ENCODE measurements at places on chromosomes 5 and 9.

DNA sequence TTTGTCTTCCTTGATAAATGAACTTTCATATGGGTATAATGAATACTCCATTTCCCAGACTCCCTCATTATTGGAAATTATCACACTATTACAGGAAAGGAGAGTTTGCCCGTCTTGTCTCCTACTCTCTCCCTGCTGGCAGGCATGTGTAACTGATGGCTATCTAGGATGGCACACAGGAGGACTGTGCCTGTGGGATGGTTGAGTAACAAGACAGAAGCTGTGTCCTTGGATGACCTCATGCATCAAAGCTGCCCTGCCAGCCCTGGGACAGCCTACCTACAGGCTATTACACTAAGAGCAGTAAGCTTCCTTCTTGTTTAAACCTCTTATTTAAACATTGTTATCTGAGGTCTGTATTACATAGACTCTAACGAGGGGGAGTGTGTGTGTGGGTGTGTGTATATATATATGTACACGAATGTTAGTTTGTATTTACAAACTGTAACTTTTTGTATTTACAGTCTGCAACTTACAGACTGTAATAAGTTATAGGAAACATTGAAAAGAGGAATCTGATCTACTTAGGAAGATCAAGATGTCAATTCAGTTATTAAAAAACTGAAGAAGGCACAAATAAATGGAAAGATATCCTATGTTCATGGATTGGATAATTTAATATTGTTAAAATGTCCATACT lies 247.6 kb upstream of the ACO1 start:
- no peak for DNase-seq

- no peak for DNase-seq
Measured at GRCh38 chr5:10793785-10794184, 32.8 kb upstream of the DAP start.

DNA sequence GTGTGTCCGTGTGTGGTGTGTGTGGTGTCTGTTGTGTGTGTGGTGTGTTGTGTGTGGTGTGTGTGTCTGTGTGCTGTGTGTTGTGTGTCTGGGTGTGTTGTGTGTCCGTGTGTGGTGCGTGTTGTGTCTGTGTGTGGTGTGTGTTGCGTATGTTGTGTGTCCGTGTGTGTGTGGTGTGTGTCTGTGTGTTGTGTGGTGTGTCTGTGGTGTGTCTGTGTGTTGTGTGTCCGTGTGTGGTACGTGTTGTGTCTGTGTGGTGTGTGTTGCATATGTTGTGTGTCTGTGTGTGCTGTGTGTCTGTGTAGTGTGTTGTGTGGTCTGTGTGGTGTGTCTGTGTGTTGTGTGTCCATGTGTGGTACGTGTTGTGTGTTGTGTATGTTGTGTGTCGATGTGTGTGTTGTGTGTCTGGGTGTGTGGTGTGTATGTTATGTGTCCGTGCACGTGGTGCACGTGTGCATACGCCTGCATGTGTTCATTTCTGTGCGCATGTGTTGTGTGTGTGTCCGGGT lies 72.3 kb downstream of the KCNT1 start:
- DNase-seq: no peak

GRCh38 chr5:55108661-55109060 lies 6.2 kb downstream of the GZMA start:
- no peak for DNase-seq

- DNase-seq: no peak
Measured at GRCh38 chr9:8278048-8278447, 478.5 kb upstream of the DMAC1 start.

GRCh38 chr9:32956606-32957005 lies 44.8 kb downstream of the APTX start:
- no peak for DNase-seq

DNA sequence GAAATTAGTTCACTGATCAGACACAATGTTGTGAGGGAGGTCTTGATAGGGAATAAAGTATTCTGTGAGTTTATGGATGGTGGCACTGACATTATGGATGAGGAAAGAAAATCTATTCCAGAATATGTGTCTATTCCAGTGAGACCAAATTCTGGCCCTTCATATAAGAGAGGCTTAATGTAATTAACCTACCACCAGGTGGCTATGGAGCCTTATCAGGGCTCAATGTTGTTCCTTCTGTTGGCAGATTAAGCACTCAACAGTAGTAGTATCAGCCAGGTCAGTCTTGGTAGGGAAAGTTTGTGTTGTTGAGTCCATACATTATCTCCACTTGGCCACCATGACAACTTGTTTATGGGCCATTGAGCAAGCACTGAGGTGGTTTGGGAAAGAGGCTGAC lies 41.7 kb upstream of the BARX1 start:
- no peak for DNase-seq

GRCh38 chr5:31251032-31251431 lies 57.5 kb downstream of the CDH6 start:
- DNase-seq: no peak

GRCh38 chr5:170152767-170153166 lies 47.1 kb downstream of the FOXI1 start:
- no peak for DNase-seq

- DNase-seq: no peak
Measured at GRCh38 chr9:106479679-106480078, 383.3 kb upstream of the ZNF462 start.

DNA sequence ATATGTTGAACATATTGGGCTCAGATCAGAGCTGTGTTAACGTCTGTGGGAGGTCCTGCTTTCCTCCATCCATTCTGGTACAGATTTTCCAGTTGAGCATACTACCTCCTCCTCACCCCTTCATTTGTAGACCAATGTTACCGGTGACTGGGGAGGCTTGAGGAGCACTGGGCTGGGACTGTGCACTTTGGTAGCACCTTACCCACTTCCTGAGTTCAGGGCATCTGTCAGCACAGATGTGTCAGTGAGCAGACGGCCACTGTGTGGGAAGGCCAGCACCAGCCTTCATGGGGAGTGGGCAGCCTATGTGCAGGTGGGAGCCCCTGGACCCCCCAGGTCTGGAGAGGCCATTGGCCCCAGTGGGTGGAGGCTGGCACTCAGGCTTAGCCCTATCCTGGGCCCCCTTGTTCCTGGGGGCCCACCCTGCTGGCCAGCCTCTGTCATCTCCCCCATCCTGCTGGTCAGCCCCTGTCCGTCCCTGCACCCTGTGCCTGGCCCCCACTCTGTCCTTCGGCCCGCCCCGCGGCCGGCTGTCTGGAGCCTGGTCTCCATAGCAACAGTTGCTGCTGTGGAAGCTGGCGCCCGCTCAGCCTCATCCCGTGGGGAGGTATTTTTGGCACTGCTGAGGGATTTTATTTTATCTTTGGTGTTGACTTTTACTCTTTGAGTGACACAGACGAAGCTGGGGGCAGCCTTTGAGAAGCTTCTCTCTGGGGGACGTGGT lies 21.3 kb downstream of the WNK2 start:
- DNase-seq: no peak

DNA sequence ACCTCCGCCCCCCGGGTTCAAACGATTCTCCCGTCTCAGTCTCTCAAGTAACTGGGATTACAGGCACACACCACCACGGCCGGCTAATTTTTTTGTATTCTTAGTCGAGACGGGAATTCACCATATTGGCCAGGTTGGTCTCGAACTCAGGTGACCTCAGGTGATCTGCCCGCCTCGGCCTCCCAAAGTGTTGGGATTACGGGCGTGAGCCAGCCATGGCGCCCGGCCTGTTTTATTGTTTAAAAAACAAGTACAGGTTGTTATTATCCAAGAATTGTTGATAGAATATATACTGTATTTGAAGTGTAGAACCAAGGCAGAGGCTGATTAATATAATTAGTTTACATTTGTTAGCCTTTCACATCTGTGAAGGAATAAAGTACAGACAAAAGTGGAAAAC lies 8.9 kb downstream of the PARP8 start:
- DNase-seq: no peak

DNA sequence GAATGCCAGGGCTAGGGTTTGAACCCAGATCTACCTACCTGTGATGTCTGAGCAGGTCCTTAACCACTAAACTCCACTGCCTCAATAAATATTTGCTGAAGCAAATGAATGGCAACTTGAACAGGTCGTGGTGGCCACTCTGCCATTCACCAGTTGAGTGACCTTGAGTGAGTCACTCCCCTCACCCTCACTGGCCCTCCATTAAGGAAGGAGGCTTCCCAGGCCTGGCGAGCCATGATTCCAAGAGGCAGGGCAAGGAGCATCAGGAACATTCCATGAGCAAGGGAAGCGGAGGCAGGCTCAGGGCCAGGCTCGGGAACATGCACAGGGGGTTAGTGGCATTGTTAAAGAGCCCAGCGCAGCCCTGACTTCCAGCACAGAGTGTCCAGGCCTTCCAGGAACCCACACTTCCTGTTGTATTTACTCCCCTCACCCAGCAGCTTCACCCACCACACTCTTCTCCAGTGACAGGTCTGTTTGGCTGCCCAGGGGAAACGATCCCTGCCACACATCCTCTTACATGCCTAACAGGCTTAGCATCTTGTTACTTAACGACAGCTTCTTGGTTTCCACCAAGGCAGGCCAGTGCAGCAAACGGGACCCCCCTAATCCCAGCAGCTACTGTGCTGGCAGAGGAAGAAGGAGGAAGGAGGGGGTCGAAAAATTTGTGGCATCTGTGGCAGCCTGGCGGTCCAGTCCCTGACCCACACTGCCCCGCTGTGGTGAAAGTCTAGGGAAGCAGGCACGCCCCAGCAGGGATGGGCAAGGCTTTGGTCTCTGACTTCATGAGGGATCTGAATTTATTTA lies 43.7 kb upstream of the TTC1 start:
- DNase-seq: no peak

GRCh38 chr9:72665421-72665820 lies 144.0 kb downstream of the TMC1 start:
- DNase-seq: no peak

GRCh38 chr5:57718155-57718554 lies 235.5 kb upstream of the ACTBL2 start:
- no peak for DNase-seq

GRCh38 chr9:72041775-72042194 lies 18.6 kb downstream of the C9orf57 start:
- no peak for DNase-seq

- no peak for DNase-seq
Measured at GRCh38 chr5:36177154-36177553, 25.2 kb downstream of the SKP2 start.

- DNase-seq: no peak
Measured at GRCh38 chr9:69555802-69556201, 116.4 kb downstream of the APBA1 start.

DNA sequence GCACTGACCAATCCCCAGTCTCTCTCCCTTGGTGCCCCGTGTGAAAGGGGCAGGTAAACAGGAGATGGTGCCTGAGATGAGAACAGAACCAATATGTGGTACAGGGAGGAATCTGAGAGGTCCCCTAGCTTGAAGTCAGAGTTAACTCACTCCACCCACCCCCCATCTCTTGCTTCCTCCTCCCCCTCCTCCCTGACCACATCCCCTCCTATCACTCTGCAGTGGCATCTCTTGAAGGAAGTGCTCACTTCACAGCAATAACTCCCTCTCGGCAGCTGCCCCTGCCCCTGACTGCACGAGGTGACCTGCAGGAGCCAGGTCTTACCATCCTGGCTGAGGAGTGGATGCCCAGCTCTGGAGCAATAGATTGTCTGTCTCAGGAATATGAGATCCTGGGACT lies 224.0 kb downstream of the GAS1 start:
- DNase-seq: no peak

GRCh38 chr5:177498013-177498787 lies 796 bp upstream of the PDLIM7 start:
- no peak for DNase-seq

DNA sequence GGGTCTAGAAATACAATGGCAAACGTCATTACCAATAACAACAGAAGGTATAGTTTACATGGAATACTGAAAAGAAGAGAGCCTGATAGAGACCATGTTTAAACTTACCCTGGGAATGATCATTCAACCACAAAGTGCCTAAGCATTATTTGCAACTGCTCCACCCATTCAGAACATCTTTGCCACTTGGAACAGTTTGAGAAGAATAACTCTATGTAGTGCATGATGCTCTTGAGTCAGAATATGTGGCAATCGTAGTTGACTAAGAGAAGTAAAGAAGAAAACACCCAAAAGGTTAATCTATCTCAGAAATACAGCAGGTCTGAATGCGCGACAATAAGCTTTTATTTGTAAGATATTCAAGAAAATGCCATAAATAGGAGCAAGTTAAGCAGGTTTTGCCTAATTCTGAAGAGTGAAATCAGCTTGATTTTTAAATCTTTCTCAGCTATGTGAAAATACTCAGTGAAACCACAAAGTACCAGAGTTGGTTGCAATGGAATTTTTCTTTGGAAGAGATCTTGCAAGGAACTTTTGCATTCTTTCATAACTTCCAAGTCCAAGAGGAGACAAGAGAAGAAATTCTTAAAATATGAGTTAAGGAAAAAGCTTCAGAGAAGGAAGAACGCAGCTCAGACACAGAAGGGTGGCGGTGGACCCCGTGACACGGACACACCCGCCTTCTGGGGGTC lies 64.3 kb downstream of the HABP4 start:
- DNase-seq: no peak

GRCh38 chr5:25330721-25331120 lies 685.9 kb upstream of the CDH10 start:
- DNase-seq: no peak

- no peak for DNase-seq
Measured at GRCh38 chr5:95241635-95242034, 43.3 kb downstream of the MCTP1 start.
